ENCODE measurements at places on chromosomes 2 and 18. TPM values are rescaled to one million over a fixed set of nuclear protein-coding genes. Genes with fewer than 3 reads are reported as not detected.

DNA sequence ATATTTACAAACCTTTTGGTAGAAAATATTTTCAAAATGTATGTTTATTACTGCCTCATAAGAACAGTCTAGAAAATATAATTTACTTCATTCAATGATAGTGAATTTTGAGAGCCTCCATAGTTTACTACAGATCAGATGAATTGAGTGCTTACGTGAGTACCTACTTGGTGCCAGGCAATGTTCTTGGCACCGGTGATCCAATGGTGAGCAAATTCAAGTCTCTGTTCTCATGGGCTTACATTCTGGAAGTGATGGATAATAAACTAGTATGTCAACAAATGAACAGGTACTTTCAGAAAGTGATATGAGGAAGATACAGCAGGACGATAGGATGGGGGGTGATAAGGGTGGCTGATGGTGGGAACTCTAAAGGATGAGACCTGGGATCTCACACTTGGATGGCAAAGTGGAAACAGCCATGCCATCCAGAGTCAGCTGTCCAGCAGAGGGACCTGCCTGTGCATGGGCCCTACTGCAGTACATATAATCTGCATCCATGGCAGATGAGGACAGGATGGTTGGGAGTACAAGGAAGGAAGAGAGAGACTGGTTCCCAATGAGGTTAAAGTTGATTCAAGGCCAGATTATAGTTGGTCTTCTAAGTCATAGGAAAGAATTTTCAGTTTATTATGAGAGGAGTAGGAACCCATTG is 277.0 kb downstream of the NEDD4L start:
- no peak for DNase-seq

The SCLY gene
- total RNA-seq: 15.5 TPM

GRCh38 chr2:163474889-163475288 is 260.9 kb downstream of the FIGN start:
- no peak for DNase-seq

The FBXO48 gene
- 0.69 TPM for total RNA-seq

DNA sequence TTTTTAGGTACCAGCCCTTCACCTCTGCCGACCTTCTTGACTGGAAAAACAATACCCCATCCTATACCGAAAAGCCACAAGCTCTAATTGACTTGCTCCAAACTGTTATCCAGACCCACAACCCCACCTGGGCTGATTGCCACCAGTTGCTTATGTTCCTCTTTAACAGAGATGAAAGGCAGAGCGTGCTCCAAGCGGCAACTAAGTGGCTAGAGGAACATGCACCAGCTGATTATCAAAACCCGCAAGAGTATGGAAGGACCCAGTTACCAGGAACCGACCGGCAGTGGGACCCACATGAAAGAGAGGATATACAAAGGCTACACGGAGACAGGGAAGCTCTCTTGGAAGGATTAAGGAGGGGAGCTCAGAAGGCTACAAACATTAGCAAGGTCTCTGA is 86.1 kb upstream of the TANC1 start:
- DNase-seq: no peak

DNA sequence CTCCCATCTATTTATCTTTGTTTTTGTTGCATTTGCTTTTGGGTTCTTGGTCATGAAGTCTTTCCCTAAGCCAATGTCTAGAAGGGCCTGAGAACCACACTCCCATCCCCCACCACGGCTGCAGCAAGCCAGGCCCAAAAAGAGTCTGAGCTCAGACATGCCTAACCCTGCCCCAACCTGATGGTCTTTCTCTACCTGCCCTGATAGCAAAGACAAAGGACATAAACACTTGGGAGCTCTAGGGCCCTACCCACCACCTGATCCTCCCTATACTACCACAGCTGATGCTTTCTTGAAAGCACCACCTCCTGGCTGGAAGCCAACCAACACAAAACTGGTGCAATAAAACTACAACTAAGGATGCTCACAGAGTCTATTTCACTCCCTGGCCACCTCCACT is 233.4 kb downstream of the WDR7 start:
- no peak for DNase-seq

DNA sequence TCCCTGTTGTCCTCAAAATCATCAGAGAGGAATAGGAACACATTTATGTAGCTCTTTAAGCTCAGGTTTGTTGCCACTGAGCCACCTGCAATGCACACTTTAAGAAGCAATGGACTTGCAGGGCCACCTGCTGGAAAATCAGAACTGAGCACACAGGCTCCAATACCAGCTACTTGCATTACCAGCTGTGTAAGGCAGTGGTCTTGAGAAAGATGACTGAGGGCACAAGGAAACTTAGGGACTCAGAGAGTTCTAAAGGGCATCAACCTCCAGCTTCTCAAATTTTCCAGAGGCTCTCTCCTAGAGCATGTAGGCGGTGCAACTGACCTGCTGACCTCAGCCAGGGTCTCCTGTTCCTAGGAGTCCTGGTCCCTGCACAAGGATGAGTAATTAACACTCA is 2.5 kb upstream of the CNDP2 start:
- DNase-seq: peak; percentile 47

GRCh38 chr2:159186462-159186861 is 100.0 kb downstream of the WDSUB1 start:
- no peak for DNase-seq

The IL36G gene
- not detected for total RNA-seq

The TUBA3E gene
- not detected for total RNA-seq

- no peak for DNase-seq
These were observed 29.2 kb upstream of the KCNS3 start for GRCh38 chr2:17849275-17849674.
